ENCODE measurements at places on chromosomes 6 and 20. TPM values are rescaled to one million over a fixed set of nuclear protein-coding genes. Genes with fewer than 3 reads are reported as not detected.
A peak's percentile ranks its signal among the peaks of the same experiment; 100 is the strongest.

GRCh38 chr20:6882561-6883291 lies 115.2 kb downstream of the BMP2 start:
- no peak overlapping the region for H3K4me3 ChIP-seq
- H3K27me3 ChIP-seq, result no peaks in the 10 kb centered on the region
- no peak for DNase-seq
- H3K4me1 ChIP-seq, result no peaks in the 10 kb centered on the region
- H3K36me3 ChIP-seq, result no peaks in the 10 kb centered on the region

GRCh38 chr20:1616858-1617434 lies 2.9 kb downstream of the SIRPB1 start:
- H3K4me1 ChIP-seq, result no peaks in the 10 kb centered on the region
- no peaks in the 10 kb centered on the region for H3K36me3 ChIP-seq
- no peaks in the 10 kb centered on the region for H3K27me3 ChIP-seq
- H3K4me3 ChIP-seq, result no peak overlapping the region
- no peak for DNase-seq

DNA sequence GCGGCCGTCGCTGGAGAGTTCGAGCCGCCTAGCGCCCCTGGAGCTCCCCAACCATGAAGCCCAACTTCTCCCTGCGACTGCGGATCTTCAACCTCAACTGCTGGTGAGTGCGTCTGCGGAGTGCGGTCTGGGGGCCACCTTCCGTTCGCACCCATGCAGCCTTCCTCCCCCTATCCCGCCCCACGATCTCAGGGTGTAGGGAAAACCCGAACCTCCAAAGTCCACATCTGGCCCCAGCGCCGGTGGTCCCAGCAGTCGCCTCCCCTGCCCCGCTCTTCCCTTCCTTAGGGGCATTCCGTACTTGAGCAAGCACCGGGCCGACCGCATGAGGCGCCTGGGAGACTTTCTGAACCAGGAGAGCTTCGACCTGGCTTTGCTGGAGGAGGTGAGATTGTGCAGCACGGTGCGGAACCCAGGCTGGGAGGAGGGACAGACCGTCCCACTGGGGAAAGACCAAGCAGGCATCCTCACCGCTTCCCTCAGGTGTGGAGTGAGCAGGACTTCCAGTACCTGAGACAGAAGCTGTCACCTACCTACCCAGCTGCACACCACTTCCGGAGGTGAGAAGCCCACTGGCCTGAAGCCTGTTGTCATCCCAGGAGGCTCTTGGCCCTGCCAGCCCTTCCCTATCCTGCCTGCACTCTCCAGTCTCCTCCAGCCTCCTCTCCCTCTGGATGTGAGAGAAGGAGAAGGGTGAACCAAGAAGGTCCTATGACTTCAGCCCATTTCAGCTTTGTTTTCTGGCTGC lies 719 bp downstream of the SMPD2 start:
- H3K27me3 ChIP-seq, result no peaks in the 10 kb centered on the region
- H3K4me1 ChIP-seq, result no peaks in the 10 kb centered on the region
- H3K27ac ChIP-seq, result peak overlapping the region; percentile 77

- no peak for DNase-seq
- H3K4me3 ChIP-seq, result no peak overlapping the region
- H3K27ac ChIP-seq, result no peak overlapping the region
- H3K27me3 ChIP-seq, result no peaks in the 10 kb centered on the region
- no peaks in the 10 kb centered on the region for H3K36me3 ChIP-seq
- peaks cover 3% of the 10 kb centered on the region for H3K4me1 ChIP-seq
Observed at GRCh38 chr6:19835605-19836004, 1.6 kb upstream of the ID4 start.

GRCh38 chr20:5949943-5950270 lies 426 bp downstream of the TRMT6 start:
- peaks cover 29% of the 10 kb centered on the region for H3K36me3 ChIP-seq

GRCh38 chr6:2562721-2563451 lies 187.8 kb downstream of the MYLK4 start:
- no peaks in the 10 kb centered on the region for H3K4me1 ChIP-seq
- H3K36me3 ChIP-seq, result no peaks in the 10 kb centered on the region
- no peaks in the 10 kb centered on the region for H3K27me3 ChIP-seq
- H3K27ac ChIP-seq, result peak overlapping the region; percentile 66
- DNase-seq, result no peak

DNA sequence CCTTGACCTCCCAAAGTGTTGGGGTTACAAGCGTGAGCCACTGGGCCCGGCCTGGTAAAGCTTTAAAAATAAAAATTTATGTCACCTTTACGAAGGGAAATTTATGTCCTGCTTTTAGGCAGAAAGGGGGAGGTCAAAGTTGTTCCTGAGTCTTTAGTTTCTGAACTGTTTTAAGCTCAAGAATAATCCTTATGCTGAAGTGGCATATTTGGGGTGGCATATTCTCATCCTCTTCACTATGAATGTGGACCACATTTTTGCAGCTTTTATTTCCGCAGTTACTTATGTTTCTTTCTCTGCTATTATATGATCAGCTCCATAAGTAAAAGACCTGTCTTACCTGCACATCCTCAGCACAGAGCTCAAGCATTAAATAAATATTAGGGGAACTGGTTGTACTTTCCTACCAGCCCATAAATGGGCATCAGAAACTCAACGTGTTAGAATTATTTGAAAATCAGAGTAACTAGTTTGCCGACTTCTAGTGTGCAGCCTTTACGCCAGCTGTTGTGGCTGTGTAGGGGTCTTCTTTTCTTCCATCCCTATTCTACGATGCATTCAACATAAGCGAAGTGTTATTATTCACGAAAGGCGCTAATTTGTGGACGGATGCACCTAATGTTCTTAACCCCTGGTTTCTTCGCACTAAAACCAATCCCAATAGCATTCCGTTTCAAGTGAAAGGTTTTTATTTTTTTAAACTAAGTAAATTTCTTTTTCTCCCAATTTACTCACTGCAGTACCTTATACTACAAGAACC lies 867 bp upstream of the AKAP7 start:
- DNase-seq, result no peak
- H3K4me3 ChIP-seq, result peak overlapping the region; percentile 98
- no peaks in the 10 kb centered on the region for H3K4me1 ChIP-seq
- H3K36me3 ChIP-seq, result no peaks in the 10 kb centered on the region

DNA sequence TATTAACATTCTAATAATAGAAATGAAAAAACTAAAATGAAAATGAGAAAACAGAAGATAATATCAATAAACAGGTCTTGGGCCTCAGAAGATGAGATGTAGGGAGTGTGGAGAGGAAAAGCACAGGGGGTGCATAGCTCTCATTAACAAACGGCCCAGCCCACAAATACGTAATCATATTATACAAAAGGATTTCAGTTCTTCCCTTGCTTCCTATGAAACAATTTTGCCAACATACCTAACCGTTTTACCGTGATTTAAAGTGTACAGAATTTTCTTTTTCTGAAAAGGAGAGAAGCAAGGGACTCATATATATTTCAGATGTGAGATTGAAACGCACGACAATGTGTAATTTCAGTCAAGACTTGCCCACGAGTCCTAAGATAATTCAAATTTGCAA lies 136.0 kb downstream of the HFE start:
- H3K27me3 ChIP-seq, result no peaks in the 10 kb centered on the region
- DNase-seq, result no peak
- H3K27ac ChIP-seq, result peak overlapping the region; percentile 63
- H3K4me3 ChIP-seq, result peak overlapping the region; percentile 64
- peaks cover under 1% of the 10 kb centered on the region for H3K4me1 ChIP-seq
- H3K36me3 ChIP-seq, result no peaks in the 10 kb centered on the region

- DNase-seq, result no peak
- peaks cover 46% of the 10 kb centered on the region for H3K36me3 ChIP-seq
- H3K27me3 ChIP-seq, result no peaks in the 10 kb centered on the region
- H3K4me3 ChIP-seq, result no peak overlapping the region
Observed at GRCh38 chr6:56521976-56522375, 120.7 kb downstream of the DST start.

GRCh38 chr20:4972506-4973251 lies 28.6 kb downstream of the SLC23A2 start:
- H3K36me3 ChIP-seq, result peaks cover 21% of the 10 kb centered on the region
- peaks cover 8% of the 10 kb centered on the region for H3K4me1 ChIP-seq
- peak overlapping the region; percentile 66 for H3K27ac ChIP-seq
- no peaks in the 10 kb centered on the region for H3K27me3 ChIP-seq

- H3K4me1 ChIP-seq, result no peaks in the 10 kb centered on the region
- H3K27me3 ChIP-seq, result no peaks in the 10 kb centered on the region
- no peak overlapping the region for H3K27ac ChIP-seq
- no peaks in the 10 kb centered on the region for H3K36me3 ChIP-seq
- no peak for DNase-seq
Observed at GRCh38 chr6:7073082-7073820, 34.5 kb upstream of the RREB1 start.

DNA sequence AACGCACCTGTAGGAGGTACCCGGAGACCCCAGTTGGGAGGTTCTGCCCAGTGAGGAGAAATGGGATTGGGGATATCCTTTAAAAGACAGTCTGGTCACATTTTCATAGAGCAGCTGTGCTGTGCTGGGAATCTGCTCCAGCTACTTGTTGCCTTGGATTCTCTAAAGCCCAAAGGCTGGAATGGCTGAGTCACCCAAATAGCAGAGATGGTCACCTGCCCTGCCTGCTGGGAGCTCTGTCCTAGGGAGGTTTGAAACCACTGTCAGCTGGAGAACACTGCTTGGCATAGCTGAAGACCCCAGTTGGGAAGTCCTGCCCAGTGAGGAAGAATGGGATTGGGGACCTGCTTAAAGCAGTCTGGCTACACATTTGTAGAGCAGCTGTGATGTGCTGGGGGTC lies 34.8 kb upstream of the TFB1M start:
- no peaks in the 10 kb centered on the region for H3K36me3 ChIP-seq
- H3K4me1 ChIP-seq, result no peaks in the 10 kb centered on the region
- no peak for DNase-seq
- H3K27ac ChIP-seq, result no peak overlapping the region
- no peaks in the 10 kb centered on the region for H3K27me3 ChIP-seq
- H3K4me3 ChIP-seq, result no peak overlapping the region

- no peaks in the 10 kb centered on the region for H3K4me1 ChIP-seq
- no peak overlapping the region for H3K4me3 ChIP-seq
- no peaks in the 10 kb centered on the region for H3K27me3 ChIP-seq
- no peak overlapping the region for H3K27ac ChIP-seq
Observed at GRCh38 chr6:151199991-151200390, 39.8 kb upstream of the AKAP12 start.

DNA sequence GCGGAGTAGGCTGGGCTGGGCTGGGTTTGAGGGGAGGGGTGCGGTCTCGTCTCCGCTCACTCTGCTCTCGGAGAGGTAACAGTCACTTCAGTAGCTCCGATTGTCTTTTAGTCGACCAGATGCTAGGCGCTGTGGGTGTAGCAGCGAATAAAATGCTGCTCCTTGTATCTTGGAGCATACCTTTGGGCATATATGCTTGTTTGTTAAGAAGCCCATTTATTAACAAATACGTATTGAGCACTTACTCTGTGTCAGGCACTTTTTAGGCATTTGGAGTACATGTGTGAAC lies 545 bp downstream of the ACTR5 start:
- peak overlapping the region; percentile 82 for H3K4me3 ChIP-seq

DNA sequence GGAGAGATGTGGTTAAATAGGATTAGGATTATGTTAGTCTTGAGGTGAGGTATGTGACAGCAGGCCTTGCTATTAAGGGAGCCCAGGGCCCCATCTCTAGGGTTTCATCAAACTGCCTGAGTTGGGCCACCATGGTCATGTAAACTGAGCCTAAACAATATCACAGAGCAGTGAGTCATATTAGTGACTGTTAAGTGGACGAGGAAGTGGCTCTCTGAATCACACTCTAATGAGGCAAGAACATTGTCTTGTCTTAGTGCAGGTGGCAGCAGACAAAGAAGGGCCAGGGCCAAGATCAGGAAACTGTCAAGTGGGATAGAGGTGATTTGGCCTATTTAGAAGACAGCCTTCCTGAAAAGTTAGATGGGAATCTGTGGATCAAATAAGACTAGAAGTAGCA lies 23.1 kb downstream of the ENPP3 start:
- no peak overlapping the region for H3K4me3 ChIP-seq
- no peaks in the 10 kb centered on the region for H3K4me1 ChIP-seq
- DNase-seq, result no peak
- H3K36me3 ChIP-seq, result no peaks in the 10 kb centered on the region
- H3K27me3 ChIP-seq, result no peaks in the 10 kb centered on the region
- H3K27ac ChIP-seq, result no peak overlapping the region

DNA sequence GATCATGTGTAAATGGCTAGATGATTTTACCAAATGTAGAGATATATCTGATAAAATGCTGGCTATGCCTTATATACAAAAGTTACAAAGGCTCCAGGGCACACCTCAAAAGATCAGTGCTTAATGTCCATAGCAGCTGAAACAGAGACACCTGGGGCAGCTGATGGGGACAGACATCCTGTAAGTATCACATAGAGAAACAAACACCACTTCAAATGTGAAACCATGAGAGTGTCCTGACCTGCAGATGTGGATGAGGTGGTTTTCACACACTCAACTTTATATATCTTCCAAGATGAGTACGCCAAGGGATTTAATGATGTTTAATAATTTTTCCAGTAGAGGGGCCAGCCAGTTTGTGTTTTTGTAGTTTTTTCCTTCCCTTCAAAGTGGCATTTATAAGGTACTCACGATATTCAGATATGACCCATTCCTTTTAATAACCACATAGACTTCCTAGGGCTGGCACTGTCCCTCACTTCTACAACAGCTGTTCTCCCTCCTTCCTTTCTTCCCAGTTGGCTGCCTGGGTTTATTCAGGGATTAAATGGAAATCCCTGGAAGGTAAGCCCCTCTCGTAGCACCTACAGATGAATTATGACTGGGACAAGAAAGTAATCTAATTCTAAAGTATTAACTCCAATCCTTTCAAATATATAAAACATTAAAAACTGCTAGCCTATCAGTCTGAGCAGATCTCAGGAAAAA lies 50.3 kb upstream of the MCM9 start:
- no peaks in the 10 kb centered on the region for H3K36me3 ChIP-seq
- no peak overlapping the region for H3K27ac ChIP-seq
- H3K4me1 ChIP-seq, result no peaks in the 10 kb centered on the region
- no peak for DNase-seq
- H3K4me3 ChIP-seq, result no peak overlapping the region

DNA sequence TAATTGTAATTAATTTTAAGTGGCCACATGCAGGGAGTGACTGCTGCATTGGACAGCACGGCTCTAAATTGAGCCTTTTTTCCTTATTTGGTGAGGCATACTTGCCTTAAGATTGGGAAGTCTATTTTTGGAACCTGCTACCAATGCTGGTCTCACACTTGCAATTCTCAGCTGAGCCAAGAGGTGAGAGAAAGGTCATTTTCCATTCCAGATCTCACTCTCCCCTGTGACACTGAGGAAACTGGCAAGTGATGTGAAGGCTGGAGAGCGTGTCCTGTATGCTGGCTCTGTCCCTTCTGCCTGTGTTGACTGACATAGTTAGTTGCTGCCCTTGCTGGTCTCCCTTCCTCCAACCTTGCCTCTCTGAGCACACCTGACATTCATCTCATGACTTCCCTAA lies 735 bp upstream of the MOG start:
- H3K27ac ChIP-seq, result peak overlapping the region; percentile 56
- H3K4me1 ChIP-seq, result no peaks in the 10 kb centered on the region
- H3K36me3 ChIP-seq, result no peaks in the 10 kb centered on the region
- DNase-seq, result no peak
- H3K27me3 ChIP-seq, result no peaks in the 10 kb centered on the region

RAB23 gene
- total RNA-seq, result 19.9 TPM

VIP gene
- not detected for total RNA-seq

PLTP gene
- 909 TPM for total RNA-seq

MBOAT1 gene
- 5.4 TPM for total RNA-seq

MARCKS gene
- 42.7 TPM for total RNA-seq

TRIM40 gene
- not detected for total RNA-seq

SH3BGRL2 gene
- 73.0 TPM for total RNA-seq

LRRN4 gene
- total RNA-seq, result not detected

All from ascending aorta (tissue), 2 donors.